ENCODE measurements at places on chromosomes 7 and 10. TPM values are rescaled to one million over a fixed set of nuclear protein-coding genes. Genes with fewer than 3 reads are reported as not detected.

ACHE gene
- 0.22 TPM for total RNA-seq

STK31 gene
- 0.57 TPM for total RNA-seq

- DNase-seq, result no peak
Observed at GRCh38 chr10:132449051-132449810, 52.2 kb downstream of the PWWP2B start.

DNA sequence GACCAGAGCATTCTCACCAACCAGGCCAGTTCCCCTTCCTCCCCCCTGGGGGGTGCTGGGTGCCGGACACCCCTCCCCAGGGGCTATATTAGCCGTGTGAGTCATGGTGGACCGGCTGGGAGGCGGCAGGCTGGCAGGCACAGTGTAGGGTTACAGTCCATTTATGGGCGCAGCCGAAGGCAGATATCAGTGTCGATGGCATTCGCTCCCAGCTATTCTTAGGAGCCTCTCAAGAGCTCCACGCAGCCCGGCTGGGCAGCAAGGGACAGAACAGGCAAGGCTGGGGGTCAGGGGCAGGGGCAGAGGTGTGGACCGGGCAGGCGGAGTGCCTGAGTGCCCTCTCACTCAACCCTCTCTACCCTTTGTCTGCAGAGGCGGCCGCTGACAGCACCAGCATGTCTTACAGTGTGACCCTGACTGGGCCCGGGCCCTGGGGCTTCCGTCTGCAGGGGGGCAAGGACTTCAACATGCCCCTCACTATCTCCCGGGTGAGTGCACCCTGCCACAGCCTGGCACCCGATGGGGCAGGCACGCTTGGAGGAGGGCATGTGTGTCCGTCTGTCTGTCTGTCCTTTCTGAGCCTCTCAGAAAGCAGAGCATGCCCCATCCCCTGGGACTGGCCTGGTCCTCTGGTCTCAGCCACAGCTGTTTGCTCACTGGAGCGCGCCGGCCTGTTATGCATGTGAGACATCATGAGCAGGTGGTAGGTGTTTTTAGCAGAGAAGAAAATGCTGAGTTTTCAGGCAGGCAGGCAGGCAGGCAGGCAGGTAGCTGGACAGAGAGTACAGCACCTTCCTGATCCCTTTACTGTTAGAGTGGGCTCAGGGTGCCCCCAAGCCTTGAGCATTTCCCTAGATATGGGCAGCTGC, at the start of gene LDB3:
Gene LDB3 (plus strand): TSS at position 215 of the 869 bp plus-strand sequence. CDS start 181 bp downstream, at position 396.
- DNase-seq, result no peak

DNA sequence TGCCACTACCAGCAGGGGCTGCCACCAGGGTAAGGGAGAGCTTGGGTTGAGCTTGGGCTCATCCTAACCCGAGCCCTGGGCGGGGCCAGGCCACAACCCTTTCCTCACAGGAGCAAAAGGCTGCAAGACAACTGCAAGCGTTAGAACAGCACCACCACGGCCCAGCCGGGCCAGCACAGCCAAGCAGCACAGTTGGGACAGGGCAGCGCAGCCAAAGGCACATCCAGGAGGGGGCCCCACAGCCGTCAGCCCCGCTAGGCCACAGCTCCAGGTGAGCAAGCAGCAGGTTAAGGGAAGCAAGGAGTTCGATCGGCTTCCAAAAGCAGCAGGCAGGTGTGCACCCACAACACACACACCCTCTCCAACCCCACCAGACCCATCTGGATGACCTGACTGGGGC, 7.0 kb upstream of the NDST2 start:
- no peak for DNase-seq

- DNase-seq, result no peak
Observed at GRCh38 chr7:123573341-123573740, 15.7 kb upstream of the NDUFA5 start.

GIMAP2 gene
- 0.72 TPM for total RNA-seq

CPED1 gene
- 3.6 TPM for total RNA-seq

DNA sequence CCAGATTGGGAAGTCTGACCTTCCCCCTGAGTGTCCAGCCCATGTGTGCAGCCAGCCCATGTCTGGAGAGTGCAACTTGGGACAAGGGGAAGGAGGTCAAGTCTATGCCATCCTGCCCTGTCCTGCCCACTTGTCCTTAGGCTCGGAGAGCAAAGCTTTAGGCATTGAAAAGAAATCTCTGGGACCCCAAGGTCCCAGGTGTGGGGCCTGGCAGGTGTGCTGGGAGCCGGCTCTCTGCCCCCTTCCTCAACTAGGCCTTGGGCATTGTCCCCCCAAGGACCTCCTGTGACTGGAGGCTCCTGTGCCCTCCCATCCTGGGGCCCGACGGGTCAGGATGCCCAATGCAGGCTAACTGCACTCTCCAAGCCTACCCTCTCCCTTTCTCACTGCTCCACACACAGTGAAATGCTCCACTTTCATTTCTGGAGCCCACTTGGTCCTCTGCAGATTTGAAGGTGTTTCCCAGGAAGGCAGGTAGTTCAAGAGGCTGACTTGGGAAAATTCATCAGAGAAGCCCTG, 124.7 kb downstream of the PTPN20 start:
- no peak for DNase-seq

GRCh38 chr7:92697012-92697411, 106.8 kb upstream of the FAM133B start:
- DNase-seq, result no peak

PNLIPRP1 gene
- total RNA-seq, result not detected

DNA sequence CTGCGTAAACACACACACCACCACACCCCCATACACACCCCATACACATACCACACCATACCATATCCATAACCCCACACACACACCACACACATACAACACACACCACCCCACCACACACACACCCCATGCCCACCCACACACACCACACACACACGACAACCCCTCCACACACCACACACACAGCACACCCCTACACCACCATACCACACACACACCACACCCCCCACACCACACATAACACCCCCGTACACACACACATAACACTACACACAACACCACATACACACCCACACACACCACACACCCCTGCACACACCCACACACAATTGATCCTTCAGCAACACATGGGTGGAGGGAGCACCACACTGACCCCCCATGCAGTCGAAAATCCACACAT, 50.3 kb upstream of the BMS1 start:
- no peak for DNase-seq
